HT1080 (cell line): ENCODE measurements at places on chromosomes 2 and 18.
A peak's percentile ranks its signal among the peaks of the same experiment; 100 is the strongest.

DNA sequence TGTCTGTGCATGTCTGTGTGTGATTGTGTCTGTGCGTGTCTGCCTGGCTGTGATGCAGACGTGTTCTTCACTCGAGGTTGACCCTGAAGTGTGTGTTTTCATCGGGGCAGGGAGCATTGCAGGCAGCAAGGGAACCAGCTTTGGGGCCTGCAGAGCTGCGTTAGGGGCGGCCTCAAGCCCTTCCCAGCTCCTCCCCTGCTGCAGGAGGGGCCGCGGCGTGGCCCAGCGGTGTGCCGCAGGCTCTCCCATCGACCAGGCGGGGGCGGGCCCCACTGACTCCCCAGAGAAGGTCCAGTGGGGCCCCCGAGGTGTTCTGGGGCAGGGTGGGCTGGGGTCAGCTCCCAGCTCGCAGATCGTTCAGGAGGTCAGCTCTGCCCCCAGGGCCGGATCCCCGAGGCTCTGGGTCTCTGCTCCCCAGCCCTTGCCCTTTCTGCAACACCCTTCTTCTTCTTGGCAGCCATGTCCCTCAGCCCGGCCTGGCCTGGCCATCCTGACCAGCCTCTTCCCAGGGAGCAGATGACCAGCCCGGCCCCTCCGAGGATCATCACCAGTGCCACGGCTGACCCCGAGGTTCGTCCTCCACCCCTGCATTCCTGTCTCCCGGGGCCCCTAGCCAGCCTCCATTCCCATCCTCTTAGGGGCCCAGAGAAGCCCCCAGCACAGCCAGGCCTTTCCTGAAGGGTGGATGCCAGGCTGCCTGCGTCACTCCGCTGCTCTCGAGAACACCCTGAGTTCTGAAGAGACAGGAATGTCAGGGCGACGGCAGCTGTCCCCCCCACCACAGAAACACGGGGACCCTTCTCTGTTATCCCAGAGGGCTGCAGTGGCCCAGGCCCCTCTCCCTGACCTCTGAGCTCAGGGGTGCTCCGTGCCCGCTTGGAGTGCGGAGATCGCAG lies 11.1 kb upstream of the KLHL30 start:
- peak; percentile 68 for DNase-seq

GRCh38 chr2:233156001-233156400 lies 95.5 kb upstream of the ATG16L1 start:
- no peak for DNase-seq

DNA sequence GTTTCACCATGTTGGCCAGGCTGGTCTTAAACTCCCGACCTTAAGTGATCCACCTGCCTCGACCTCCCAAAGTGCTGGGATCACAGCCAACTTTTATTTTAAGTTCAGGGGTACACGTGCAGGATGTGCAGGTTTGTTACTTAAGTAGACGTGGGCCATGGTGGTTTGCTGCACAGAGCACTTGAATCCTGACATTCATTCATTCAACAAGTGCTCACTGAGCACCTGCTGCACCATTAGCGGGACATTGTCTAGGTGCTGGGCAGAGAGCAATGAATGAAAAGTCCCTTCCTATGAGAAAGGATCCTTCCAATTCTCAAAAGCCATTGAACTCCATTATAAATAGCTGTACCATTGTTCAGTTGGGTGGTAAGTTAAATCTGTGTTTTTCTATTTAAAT lies 31.0 kb downstream of the TGFA start:
- no peak for DNase-seq

DNA sequence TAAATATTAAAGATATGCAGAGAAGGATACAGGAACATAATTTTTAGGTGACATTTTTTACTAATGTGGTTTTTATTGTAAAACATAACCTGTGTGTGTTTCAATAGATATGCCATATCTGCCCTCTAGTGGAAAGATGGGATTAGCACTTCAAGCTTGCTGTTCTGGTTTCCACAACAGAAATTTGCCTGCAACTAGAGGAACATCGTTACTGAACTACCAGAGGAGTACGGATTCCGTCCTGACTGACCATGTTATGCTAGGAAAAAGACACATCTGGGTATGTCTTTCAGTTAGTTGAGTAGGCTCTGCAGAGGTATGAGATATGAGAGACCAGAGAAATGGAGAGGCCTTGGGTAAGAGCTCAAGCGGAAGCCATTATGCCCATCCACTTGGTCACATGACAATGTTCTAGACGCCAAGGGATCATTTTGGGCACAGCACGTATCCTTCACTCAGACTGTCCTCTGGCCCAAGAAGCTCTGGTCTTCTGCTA lies 104.9 kb downstream of the MBD2 start:
- peak; percentile 56 for DNase-seq

DNA sequence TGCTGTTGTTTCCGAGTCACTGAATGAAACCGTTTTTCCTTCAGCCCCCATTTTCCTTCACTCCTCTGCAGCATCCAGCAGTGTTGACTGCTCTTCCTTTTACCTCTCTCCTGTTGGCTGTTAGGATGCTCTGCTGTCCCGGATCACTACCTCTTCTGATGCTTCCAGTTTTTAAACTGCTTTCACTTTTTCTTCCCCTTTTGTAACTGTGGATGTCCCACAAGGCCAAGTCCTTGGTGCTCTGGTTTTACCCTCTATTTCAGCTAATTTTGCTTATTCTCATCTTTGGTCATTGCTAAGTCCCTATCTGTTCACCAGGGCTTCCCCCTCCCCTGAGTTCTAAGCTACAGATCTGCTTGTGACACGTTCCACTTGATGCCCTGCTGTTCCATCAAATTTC lies 39.4 kb upstream of the MAP4K3 start:
- DNase-seq, result no peak

- DNase-seq, result no peak
Measured at GRCh38 chr2:113174376-113174750, 592 bp downstream of the PSD4 start.

DNA sequence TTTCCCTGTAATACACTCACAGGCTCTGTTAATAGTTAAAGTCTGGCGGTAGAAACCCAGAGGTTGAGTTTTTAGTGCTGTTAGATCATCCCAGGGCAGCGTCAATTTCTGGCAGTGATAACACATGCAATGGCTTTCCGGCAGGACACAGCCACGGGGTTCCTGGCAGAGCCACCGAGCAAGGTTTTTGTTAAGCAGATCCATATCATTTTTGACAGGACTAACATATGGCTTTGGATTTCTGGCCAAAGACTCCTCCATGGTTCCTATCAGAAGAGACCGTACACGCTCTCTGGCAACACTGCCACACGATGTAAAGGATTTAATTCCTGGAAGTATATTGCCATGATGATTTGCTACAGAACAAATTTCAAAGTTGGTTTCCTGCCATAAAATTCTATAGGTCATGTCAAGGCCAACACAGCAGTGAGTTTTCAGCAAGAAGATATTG lies 854.3 kb downstream of the LRRTM4 start:
- no peak for DNase-seq

- DNase-seq, result no peak
Measured at GRCh38 chr2:136751406-136751805, 13.9 kb upstream of the THSD7B start.

- DNase-seq, result peak; percentile 45
Measured at GRCh38 chr2:10137053-10137843, 14.7 kb downstream of the RRM2 start.

DNA sequence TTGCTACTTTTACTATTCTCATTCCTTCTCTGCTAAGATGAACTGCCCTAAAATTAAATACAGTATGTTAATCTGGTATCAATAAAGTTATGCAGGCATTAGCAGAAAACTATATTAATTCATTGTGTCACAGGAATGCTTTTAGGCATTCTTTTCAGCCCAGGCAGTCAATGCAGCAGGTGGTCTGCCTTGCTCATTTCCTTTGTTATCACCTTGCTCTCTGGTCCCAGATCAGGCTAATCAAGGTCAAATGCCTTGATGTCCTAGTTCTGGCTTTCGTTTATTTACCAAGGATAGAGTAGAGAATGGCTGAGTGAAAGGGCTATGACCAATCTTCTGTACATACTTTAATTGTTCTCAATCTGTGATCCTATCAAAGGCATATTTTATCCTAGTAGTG lies 1023.6 kb downstream of the TMEM182 start:
- no peak for DNase-seq

DNA sequence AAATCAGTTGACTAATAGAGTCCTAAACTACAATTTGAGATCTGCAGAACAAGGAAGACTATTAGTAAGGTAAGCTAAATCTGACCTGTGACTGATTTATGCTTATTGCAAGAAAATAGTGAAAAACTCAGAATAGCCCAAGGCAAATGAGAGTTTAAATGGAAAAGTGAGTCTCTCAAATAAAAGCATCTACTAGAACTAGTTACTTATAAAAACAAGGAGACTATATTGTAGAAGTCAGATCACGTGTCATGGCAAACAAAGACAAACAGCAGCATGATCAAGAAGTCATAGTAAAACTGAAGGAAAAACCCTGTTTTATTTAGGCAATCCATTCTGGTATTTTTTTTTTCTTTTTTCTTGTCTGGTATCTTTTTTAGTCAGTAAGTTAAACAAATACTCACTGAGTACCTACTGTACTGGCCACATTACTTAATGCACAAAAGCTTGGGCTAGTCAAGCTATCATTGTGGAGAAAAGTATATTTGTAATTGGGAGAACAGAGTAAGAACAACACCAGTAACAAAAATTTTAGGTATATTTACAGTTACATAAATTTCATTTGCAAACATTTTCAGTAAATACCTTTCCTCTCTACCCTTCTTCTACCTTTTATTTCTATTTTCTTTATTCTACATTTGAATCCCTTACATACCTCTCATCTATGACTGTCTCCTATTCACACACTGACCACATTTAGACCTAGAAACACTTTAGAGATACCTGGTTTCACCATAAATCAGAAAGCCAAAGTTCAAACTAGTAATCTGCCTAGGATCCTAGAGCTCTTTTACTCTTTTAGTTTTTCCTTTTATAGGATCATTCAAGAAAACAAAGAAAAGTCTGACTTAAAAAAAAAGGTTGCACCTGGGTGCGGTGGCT lies 23.7 kb downstream of the CCDC88A start:
- DNase-seq, result no peak

GRCh38 chr2:8139668-8140200 lies 542.1 kb upstream of the ID2 start:
- DNase-seq, result no peak

DNA sequence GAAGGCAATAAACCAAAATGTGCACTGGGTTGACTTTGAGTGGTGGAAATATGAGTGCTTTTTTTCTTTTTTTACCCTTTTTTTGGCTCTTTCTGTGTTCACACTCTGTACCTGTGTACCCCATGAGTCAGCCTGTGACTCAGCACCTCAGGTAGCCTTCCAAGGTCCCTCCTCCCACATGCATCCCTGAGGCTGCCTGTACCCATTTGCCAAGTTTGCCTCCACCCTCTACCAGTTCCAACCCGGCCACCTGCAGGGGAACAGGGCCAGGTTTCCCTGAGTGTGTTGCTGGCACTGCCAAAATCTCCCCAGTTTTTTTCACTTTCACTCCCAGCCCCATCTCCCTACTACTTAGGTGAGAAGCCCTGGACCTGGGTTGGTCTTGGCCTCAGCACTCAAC lies 14.0 kb downstream of the CXCR1 start:
- DNase-seq, result no peak

GRCh38 chr2:169818241-169818640 lies 6.5 kb downstream of the METTL5 start:
- no peak for DNase-seq

DNA sequence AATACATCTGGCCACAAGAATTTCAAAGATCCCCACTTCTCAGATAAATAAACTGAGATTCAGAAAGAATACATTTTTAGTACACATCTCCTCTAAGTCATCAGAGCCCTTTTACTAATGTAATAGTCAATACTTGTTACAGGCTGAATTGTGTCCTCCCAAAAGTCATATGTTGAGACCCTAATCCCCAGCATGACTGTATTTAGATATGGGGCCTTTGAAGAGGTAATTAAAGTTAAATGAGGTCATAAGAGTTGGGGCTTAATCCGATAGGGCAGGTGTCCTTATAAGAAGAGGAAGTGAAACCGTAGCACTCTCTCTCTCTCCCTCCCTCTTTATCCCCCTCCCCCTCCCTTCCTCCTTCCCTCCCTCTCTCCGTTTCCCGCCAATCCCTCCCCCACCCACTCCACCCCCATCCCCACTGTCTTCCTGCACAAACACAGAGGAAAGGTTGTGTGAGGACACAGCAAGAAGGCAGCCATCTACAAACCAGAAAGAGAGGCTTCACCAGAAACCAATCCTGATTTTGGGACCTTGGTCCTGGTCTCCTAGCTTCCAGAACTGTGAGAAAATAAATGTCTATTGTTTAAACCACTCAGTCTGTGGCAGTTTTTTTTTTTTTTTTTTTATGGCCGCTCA lies 66.6 kb upstream of the ZNF397 start:
- no peak for DNase-seq

- DNase-seq, result no peak
Measured at GRCh38 chr18:45084206-45084605, 403.5 kb downstream of the SETBP1 start.

- peak; percentile 48 for DNase-seq
Measured at GRCh38 chr18:65753520-65753919, 2.7 kb downstream of the CDH7 start.

GRCh38 chr2:123513351-123513750 lies 511.7 kb upstream of the CNTNAP5 start:
- peak; percentile 77 for DNase-seq

DNA sequence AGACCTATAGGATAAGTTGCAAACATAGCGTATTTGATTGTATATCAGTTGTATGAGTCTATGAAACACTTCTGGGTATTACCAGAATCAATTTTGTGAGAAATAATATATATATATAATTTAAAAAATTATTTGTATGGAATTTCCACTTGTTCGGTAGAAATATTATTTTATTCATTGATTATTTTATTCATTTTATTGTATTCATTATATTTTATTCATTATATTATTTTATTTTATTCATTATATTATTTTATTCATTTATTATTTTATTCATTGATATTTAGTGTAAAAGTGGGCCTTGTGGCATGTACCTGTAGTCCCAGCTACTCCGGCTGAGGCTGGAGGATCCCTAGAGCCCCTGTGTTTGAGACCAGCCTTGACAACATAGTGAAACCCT lies 268.9 kb downstream of the ZNF407 start:
- DNase-seq, result no peak

DNA sequence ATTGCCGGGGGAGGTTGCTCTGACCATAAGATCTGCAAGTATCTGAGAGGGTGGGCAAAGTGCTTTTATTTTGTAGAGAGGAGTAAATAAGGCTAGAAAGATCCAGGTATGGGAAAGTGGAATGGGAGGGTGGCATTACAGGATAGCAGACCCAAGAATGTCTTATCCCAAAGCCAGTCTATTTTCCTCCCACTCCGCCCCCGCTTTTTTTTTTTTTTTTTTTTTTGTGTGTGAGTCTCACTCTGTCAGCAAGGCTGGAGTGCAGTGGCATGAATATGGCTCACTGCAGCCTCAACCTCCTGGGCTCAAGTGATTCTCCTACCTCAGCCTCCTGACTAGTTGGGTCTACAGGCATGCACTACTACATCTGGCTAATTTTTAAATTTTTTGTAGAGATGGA lies 31.5 kb downstream of the ARID5A start:
- no peak for DNase-seq

GRCh38 chr18:52060607-52061304 lies 279.2 kb upstream of the DCC start:
- DNase-seq, result no peak
